ENCODE measurements at places on chromosomes 2 and 18.

DNA sequence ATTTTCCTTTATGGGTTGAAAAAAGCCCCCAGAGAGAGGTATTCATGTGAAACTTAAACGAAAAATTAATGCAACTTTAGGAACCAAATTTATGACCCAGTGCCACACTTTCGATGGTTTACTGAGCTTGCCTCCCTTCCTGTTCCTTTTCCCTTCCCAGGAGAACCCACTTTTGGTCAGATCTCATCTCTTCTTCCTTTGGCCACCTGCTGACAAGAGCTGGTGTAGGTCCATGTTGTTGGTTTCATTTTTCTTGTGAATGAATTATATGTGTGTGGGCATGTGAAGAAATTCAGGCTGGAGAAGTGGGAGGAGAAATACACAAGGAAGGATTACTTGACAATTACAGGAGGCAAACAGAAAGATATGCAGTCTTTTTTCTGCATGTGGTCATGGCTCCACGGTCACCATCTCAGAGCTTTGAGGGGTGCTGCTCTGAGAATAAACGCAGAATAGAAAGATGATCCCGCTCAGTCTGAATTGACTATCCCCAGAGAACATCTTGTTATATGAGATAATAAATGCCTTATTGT lies 111.3 kb upstream of the TCF4 start:
- DNase-seq, result no peak

DNA sequence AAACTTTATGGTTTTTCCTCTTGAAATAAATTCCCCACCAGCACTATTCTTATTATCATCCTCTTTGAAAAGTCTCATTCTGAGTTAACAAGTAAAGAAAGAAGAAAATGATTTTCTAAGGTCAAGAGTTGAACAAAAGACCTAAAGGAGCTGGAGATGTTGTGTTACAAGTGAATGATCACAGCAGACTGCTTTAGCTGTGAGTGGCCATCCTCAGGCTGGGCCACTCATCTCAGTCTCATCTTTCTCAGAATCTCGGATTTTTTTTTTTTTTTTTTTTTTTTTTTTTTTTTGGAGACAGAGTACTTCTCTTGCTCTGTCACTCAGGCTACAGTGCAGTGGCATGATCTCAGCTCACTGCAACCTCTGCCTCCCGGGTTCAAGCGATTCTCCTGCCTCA lies 133.3 kb downstream of the CDH2 start:
- DNase-seq, result no peak

DNA sequence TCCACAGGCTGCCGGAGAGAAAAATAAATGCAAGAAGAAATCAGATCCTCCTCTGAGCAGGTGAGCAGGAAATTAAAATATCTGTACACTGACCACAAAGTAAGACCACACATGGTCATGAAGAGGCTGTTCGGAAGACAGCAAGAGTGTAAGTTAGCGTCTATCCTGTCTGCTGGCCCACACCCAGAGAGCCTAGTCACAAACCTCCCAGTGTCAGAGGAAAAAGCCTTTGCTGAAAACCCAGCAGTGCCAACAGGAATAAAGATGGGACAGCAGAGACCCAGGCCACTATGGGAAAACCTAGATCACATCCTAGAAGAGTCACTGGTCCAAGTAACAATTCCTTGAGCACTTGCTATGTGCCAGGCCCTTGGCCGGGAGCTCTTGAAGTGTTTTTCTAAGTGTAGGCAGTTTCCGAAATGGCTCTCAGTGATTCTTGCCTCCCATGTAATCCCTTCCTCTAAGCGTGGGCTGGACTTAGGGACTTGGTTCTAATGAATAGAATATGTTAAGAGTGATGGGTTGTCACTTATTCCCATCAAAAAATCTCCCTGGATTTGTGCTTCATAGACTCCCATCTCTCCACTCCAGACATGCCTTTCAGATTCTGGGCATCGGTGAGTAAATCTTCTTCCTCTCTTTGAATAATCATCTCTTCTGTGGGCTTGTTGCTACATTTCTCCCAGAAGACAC lies 110.9 kb upstream of the PKDCC start:
- no peak for DNase-seq

DNA sequence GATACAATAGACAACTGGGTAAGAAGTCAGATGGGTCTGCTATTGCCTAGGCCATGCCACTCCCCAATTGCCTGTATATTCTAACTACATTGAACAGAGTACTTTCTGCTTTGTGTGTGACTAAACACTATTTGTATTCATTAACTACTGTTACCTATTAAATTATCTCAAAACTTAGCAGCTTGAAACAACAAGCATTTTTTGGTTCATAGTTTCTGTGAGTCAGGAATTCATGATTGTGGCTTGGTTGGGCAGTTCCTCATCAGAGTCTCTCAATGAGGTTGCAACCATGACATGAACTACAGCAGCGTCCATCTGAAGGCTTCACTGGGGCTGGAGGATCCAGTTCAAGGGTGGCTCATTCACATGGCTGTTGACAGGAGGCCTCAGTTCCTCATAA lies 205.7 kb downstream of the EN1 start:
- no peak for DNase-seq

DNA sequence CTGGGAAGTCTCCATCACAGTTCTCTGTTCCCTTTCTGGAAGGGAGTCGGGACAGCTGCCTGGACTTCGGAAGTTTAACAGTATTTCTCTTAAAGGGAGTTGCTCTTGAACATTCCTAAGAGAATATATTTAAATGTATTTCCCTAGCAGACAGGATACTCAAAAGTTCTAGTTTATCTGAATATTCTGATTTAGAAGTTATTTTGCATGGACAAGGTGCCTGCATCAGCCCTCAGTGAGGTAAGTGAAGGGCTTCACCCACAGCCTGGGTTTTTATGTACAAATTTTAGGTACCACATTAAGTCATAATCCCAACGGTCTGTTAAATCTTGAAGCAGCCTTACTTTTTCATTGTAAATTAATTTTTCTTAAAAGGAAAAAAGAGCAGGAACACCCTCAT lies 65.1 kb upstream of the REV1 start:
- DNase-seq, result no peak

DNA sequence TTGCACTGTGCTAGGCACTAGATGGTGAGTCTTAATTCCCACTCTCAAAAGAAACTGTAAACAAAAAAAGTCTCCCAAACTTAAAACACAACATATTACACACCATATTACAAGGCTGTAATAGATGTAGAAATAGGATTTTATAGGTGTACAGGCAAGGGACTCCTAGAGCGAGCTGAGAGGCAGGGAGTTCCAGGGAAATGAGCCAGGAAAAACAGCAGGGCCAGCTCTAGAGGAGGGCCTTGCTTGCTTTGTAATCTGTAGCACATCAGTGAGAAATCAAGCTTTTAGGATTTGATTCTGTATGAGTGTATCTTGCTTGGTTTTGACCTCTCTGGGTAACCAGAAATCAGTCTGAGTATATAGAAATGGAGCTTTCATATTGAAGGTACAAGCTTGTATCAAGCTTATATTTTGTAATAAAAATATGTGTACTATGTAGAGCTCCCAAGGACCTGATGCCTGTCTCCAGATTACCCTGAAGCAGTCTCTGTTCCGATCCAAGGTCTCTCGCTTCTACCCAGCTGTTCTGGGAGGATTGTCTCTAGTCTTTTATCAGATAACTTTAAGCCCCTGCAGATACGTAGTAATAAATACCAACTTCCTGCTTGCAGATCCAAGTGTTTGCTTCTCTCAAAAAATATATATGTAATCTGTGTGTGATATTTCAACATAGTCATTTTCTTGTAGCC lies 73.0 kb downstream of the MYO1B start:
- DNase-seq, result no peak

GRCh38 chr2:130393318-130393910 lies 37.6 kb downstream of the PTPN18 start:
- DNase-seq, result no peak

GRCh38 chr2:10550206-10551001 lies 102.3 kb upstream of the ODC1 start:
- no peak for DNase-seq

- DNase-seq, result no peak
Observed at GRCh38 chr2:100571668-100572067, 8.9 kb downstream of the PDCL3 start.

DNA sequence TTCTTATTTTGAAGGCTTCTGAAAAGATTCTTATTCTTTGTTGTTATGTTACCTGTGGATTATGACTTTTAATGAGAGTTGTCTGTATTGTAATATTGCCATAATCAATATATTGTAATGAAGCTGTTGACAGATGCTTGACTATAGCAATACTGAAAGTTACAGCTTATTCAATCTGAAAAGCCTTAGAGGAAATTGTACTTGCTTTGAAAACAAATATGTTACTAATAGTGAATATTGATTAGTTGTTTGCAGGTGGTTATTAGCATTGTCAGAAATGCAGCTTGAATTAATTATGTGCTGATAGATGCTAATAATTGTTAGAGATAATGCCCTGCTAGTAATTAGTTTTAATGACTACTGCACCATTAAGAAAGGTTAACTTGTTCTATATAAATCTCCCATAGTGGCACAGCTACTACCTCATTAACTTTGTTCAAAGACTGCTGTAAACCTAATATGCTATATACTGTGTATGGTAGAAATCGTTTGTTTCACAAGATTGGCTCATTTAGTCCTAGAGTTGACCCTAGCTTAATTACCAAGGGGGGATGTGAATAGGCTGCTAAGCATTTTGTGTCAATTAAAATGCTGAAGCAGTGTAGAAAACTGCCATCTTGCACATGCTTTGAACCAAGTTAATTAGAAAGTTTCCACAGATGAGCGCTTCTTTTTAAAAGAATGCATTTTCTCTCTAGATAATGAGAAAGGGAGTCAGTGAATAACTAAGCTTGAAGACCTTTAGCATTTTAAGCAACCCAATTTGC lies 30.5 kb downstream of the SLC39A10 start:
- DNase-seq, result no peak

DNA sequence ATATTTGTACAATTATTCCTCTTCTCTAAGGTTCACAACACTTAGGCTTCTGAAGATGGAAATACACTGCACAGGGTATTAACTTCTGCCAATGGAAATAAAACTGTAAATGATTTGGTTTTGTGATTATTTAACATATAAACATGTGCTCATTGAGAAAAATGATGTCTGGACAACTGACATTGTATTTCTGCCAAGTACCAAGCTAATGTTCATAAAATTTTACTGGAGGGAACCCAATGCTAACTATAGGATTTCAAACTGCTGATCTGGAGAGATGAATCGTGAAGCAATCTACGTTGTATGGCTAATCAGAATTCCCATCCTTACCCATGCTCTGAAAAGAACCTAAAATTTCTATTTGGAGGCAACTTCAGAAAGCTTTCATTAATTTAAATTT lies 279.7 kb downstream of the NRXN1 start:
- no peak for DNase-seq

Data from activated T-cell treated with anti-CD3 and anti-CD28 coated beads for 4 hours (primary cell).